ENCODE measurements at places on chromosomes 4 and X.

DNA sequence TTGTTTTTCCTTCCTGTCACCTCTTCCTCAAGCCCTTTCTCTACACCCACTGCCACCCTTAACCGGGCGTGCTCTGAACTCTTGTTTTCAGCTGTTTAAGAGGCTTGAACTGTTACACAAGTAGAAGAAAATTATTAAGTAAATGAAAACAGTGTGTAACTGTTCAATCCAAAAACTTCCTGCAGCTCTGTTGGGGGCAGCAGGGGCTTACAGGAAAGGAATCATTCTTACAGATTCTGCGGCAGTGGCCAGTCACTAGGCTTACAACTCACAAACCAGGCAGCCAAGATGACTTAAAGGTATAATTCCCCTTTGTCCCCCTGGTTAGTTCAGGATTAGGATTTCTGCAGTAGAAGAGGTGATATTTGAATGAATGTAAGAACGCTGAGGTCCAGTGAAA, 70.2 kb upstream of the ETNPPL start:
- DNase-seq = no peak

DNA sequence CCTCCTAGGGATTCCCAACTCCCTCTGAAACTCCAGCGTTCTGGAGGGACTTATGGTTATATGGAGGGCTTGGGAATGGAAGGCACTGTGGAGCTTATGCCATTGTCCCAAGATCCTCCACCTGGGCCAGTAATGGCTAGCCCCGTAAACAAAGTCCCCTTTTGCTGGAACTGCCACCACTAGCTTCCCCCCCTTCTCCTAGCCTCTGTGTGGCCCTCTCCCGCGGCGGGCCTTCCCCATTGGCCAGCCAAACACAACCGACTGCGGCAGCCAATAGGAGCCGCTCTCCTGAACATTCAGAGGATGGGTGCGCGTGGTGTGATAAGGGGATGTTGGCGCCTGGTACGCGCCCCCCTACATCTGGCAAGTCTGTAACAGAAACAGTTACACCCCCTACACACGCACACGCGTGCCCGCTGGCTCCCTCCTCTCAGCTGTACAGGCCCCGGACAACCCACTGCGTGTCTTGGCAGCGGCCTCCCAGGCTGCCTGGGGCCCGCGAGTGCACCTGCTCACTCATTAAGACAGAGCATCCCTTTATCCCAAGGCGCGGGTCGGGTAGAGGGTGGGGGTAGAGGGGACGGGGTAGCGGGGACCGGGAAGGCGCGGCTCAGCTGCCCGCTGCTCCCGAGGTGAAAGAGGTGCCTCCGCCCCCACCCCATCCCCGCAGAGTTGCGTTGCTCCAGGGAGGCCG, 863 bp upstream of the RAB33A start:
- DNase-seq = peak; percentile 60

DNA sequence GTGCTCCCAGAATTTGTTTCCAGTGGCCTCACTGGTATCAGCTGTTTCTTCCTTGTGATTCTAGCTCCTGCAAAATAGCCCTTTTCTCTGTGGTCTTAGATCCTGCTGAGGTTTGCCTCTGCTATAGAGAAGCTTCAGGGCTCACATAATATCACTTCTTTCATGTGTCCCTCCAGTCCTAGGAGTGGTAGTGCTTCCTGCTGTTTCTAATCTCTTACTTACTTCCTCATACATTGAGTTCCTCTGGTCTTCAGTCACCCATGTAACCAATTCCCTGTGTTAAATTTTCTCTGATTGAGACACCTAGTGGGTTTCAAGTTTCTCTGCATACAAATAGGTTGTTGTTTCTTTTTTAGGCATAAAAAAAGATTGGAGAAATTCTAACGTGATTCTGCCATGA, 1567.9 kb downstream of the ARAP2 start:
- DNase-seq = no peak

- DNase-seq = no peak
Measured at GRCh38 chr4:188266386-188266785, 127.1 kb downstream of the TRIML1 start.

GRCh38 chrX:118189628-118190027, 73.0 kb upstream of the KLHL13 start:
- no peak for DNase-seq

Data from activated CD4-positive, alpha-beta T cell treated with anti-CD3 and anti-CD28 coated beads, Interleukin-2, amount 50 U/mL, for 48 hours (primary cell).